ENCODE measurements at places on chromosomes 4 and X.

GRCh38 chrX:109199726-109200125 lies 282.2 kb downstream of the GUCY2F start:
- DNase-seq = no peak

- DNase-seq = no peak
Measured at GRCh38 chrX:39581411-39581810, 516.3 kb downstream of the BCOR start.

- DNase-seq = no peak
Measured at GRCh38 chr4:1873776-1874175, 2.6 kb downstream of the NSD2 start.

- peak; percentile 14 for DNase-seq
Measured at GRCh38 chrX:15816886-15817285, 26.6 kb downstream of the ZRSR2 start.

DNA sequence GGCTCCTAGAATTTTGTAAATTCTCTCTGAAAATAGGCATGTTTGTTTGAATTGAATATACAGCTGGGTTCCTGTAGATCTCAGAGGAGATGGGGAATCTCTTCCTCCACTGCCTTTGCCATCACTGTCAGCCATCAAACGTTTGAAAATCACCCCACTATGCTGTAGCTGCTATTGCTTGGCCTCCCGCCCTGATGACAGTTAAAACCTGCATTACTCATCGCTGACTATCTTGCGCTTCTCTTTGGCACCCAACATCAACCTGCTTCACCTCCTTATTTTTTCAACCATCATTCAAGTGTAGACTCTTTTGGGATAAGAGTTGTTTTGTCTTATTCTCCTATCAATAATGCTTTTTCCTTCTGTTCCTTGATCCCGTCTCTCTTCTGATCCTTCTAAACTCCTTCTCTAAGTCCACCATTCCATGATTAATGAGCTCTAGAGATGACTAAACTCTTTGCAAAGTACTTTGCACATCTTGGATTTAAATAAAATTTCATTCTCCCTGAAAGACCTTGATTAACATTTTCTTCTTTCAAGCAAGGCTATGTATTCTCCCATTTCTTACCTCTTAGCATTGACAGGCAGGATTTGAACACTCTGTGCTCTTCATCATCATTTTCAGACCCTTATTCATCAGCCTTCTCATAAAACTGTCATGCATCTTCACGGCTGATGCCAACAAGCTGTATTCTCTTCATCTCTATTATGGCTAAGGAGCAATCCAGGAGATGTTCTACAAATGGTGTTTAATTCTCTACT lies 133.0 kb downstream of the SNCA start:
- DNase-seq = no peak

DNA sequence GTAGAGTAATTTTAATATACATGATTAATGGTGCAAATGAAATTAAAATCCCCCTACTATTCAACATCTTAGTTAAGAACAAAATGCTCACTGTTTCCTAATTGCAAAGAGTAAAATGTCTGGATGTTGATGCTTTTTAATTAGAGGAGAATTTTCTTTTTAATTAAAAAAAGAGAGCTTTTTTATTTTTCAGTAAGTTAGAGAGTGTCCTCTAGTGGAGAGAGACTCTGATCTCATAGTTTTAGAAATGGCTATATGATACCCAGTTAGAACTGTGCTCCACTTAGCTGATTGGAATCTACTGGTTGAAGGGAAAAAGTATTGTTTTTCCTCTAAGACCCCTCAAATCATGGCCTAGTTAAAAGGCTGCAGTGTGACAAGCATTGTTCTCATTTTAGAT lies 312.0 kb upstream of the MAGEB2 start:
- DNase-seq = no peak

DNA sequence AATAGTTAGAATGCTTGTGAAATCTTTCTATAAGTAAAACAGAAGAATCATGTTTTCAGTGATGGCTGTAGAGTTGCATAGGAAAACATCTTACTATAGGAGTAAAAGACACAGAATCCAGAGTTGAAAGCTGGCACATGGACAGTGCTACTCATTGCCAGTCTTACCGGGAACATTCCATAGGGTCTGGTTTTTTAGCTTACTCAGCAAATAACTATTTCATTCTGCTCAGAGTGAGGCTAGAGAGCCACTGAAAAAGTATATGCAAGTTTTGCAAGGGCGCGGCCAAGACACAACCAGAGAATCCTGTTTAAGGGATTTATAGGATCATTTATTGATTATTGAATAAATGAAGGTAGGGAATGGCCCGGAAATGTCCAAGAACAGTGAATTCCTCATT lies 60.3 kb downstream of the MTHFD2L start:
- DNase-seq = no peak

- DNase-seq = no peak
Measured at GRCh38 chr4:160825644-160826338, 1338.0 kb downstream of the FSTL5 start.

DNA sequence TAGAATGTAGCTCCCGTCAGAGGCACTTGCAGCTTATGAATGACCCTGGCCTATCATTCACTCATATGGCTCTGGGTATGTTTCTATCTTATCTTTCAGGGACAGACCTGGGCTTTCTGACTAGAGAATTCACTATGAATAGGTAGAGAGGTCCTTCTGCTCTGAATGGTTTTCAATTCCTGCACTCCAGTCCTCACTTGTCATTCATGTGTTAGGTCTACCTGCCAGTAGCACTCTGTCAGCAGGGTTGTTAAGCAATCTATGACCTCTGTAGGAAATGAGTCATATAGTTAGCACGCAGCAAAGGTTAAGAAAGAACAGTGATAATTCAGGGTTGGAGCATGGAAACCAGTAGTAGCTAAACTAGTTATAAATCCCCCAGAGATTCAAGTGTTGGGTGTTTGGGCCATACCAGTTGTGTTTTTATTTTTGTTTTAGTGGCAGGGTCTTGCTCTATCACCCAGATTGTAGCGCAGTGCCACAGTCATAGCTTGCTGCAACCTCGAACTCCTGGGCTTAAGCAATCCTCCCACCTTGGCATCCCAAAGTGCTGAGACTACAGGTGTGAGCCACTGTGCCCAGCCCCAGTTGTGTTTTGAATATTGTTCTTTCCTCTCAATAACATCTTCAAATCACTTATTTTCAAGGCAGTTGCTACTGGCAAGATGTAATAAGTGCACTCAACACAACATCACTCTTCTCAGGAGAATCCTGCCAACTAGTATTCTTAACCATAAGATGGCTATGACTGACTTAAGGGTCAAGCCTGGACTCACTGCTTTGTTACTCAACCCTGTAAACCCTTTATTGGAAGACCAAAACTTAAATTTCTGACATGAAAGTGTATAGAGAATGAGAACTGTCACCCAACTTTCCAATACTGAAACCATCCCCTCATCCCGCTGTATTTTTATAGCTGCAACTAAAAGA lies 25.1 kb downstream of the ARL13A start:
- DNase-seq = peak; percentile 1

GRCh38 chrX:134646691-134647090 lies 11.6 kb downstream of the PLAC1 start:
- DNase-seq = no peak

- DNase-seq = no peak
Measured at GRCh38 chr4:47974566-47974965, 41.9 kb downstream of the CNGA1 start.

DNA sequence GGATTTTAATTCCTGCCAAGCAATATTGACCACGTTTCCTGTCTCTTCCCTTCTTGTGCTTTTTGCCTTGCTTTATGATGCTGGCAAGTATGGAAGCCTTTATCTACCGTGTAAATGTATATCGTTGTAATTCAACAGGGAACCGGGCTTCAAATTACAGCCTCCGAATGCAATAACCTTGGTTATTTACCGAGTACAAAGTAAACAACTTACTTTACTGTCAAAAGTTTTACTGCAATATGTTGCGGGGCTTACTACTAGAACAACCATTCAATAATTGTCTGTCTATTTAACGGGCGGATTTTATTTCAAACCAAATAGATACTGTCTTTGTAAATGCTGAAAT lies 73.1 kb downstream of the PALLD start:
- DNase-seq = no peak

- DNase-seq = peak; percentile 27
Measured at GRCh38 chr4:153438916-153439756, 27.0 kb upstream of the TMEM131L start.

GRCh38 chr4:130335417-130336194 lies 1239.7 kb downstream of the C4orf33 start:
- no peak for DNase-seq

GRCh38 chrX:122622795-122623194 lies 561.3 kb upstream of the GRIA3 start:
- no peak for DNase-seq

- DNase-seq = no peak
Measured at GRCh38 chrX:112056476-112056875, 26.1 kb downstream of the TRPC5 start.

DNA sequence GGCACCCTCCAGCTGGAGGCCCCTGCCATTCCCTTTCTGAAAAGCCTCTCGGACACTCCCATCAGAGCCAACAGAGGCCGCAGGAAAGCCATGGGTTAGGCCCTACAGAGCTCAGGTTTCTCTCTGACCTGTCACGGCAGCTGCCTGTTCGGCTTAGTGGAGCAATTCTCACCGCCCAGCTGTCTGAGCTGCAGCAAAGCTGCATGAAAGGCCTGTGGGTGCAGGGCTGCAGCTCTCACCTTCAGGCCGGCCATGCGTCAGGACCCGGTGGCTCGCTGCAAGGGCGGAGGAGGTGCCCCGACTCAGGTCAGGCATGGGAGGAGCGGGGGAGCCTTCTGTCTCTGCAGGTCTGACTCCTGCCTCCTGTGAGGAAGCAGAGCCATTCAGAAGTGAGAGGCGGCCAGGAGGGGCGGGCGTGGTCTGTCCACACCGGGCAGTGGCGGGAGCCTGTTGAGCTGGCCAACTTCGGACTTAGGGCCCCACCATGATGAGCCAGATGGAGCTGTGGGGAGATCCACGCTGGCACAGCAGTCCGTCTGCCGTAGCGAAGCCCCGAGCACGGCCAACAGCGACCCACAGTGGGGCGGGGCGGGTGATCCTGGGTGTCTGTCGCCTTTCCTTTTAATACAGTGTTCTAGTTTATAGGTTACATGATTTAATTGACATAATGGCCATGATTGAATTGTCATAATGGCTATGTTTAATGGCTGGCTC lies 23.4 kb downstream of the PDE6B start:
- no peak for DNase-seq

GRCh38 chr4:138688408-138689085 lies 327.0 kb upstream of the NOCT start:
- DNase-seq = no peak

DNA sequence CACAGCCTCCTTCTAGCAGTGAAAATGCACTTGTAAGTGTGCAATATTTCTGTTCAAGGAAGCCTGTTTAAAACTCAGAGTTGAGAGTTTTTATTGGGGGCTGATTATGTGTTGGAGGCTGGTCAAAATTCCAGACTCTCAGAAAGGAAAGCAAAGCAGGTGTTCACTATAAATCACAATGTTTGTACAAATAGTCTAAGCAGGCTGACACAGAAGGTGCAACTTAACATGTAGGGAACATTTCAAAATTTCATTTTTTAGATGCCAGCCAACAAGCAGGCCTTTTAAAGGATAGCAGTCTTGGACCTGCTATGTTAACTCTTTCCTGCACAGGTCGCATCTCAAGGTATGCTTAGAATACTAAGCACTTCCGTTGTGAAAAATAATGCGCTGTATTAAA lies 112.3 kb upstream of the IL13RA1 start:
- DNase-seq = no peak

- DNase-seq = no peak
Measured at GRCh38 chr4:113371111-113371510, 321.7 kb downstream of the ANK2 start.

GRCh38 chrX:154486052-154486395 lies 391 bp downstream of the UBL4A start:
- peak; percentile 29 for DNase-seq

DNA sequence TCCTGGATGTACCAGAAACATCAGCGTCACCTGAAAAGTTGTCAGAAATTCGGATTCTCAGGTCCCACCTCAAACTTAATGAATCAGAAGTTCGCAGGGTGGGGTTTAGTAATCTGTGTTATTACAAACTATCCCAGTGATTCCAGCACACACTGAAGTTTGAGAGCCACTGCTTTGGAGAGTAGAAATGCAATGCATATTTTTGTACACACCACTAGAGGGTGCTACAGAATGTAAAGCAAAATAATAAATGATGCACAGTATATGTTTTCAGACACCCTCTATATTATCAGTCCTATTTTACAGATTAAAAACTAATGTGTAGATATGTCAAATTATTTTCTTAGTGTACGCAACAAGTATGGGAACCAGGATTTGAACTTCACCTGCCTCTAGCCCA lies 2.4 kb upstream of the MORF4L2 start:
- DNase-seq = no peak

DNA sequence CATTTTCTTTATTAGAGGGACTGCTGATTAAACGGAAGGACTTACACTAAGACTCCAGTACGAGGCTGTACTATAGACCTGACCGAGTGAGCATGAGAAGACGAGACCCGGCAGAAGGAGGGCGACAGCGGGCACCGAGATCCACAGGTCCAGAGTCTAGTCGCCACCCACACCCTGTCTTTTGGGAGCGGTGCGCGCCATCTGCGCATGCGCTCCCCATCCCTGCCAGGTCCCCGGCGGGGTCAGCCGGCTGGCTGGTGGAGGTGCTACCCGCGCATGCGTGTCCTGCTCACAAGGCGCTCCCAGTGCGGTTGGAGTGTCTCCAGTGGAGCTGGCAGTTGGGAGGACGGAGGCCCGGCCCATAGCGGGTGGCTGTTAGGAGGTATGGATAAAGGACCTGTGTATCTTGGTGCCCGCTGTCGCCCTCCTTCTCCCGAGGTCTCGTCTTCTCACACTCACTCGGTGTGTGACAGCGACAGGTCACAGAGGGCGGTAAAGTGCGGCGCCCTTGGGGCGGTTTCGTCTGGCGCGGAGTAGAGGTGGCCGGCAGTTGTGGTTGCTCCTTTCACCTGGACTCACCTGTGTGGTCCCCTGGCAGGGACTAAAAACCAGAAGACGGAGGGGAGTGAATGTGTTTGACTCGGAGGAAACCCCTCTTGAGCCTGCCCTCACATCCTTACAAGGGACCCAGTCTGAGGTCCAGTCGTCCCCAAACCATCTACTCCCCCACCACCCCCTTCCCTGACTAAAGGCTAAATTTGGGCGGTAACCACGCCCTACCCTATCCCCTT lies 7.6 kb upstream of the HSD17B10 start:
- DNase-seq = peak; percentile 75

DNA sequence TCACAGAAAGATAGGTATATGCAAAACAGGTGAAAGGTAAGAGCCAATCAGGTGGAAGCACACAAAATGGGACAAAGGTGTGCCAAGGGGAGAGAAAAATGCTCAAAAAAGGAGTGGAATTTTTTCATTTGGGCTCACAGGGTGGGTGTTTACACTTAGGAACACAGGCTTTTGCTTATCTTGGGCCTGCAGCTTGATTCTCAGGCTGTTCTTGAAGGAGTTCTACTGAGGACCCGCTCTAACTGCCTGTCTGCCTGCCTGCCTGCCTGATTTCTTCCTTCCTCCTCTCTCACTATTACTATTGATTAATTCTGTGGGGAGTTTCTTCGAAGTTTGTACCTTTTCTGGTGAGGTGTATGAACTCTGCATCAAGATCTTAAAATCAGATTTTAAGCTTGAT lies 120.3 kb upstream of the CTSO start:
- no peak for DNase-seq
